Psoas muscle (tissue), 8 donors: ENCODE measurements at places on chromosomes 7 and 10.

- no peak for DNase-seq
These were observed 53.7 kb upstream of the CD36 start for GRCh38 chr7:80584778-80585177.

GRCh38 chr7:136133551-136133950 lies 156.4 kb upstream of the MTPN start:
- no peak for DNase-seq

DNA sequence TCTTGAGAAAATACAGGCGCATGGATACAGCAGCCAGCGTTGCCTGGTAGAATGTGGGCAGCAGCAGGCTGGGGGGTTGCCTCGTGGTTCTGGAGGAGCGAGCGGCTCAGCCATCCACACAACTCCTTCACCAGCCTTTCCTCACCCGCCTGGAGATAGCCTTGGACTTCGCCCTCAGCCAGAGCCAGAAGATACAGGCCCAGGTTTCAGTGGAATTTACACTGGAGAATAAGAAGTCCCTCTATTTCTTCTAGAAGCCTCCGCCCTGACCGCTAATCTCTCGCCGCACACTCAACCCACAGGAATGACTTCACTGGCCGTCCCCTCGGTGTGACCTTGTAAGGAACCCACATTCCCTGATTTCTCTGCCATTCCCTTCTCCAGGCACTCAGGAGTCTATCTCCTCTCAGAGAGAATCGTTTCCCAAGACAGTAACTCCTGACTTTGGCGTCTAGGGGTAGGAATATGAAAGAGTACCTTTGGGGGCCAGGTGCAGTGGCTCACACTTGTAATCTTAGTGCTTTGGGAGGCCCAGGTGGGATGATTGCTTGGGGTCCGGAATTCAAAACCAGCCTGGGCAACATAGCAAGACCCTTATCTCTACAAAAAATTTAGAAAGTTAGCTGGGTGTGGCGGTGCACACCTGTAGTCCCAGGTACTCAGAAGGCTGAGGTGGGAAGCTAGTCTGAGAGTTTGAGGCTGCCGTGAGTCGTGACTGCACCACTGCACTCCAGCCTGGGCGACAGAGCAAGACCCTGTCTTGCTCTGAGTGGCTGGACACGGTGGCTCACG lies 52.0 kb upstream of the ECHDC3 start:
- DNase-seq, result no peak

DNA sequence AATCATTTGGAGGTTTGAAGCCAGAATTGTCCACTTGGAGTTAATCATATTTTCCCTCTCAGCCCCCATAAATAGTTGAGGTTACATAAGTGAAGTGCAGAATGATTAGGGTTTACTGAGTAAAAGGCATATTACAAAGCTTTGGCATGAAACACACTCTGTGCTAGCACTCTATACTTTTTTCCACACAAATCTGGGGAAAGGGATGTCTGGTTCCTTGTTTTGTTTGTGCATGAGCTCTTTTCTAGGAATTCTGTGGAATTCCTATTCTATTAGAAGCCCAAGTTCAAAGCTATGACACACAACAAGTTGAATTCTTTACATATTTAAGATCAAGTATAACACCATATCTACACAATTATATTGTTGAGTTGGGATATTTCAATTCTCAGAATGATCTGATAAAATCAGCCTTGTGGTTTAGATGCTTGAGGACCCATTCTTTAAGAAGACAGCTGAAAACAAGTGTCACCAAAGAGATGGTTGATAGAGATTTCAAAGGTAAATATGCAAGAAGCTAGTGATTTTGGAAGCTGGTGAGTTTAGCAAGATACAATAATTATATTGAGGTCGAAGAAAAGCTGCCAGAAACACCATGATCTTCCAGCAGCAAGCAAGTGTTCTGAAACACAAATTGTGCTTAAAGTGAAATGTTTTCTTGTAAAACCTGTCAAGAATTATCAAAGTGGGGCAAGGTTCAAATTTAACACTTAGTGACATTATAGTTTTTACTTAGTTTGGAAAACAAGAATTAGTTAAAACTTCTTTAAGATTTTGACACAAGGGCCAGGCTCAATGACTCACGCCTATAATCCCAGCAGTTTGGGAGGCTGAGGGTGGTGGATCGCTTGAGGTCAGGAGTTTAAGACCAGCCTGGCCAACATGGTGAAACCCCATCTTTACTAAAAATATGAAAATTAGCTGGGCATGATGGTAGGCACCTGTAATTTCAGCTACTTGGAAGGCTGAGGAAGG lies 122.6 kb downstream of the INHBA start:
- DNase-seq, result no peak

DNA sequence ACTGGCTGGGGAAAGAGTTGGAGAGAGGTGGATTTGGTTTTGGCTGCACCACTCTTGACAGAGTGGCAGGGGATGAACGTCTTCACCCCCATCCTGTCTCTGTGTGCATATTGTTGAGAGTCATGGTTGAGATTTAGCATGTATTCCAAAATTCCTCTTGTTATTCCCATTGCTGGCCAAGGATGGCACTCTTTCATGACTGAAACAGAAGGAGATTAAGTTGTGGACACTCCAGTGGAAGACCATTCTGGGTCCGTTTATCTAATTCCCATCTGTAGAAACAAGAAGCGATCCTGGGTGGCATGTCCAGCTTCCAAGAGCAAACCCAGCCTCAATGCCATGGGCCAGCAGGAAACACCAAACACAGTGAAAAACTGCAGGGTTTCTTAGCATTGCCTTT lies 469.0 kb upstream of the IGFBP3 start:
- DNase-seq, result no peak

DNA sequence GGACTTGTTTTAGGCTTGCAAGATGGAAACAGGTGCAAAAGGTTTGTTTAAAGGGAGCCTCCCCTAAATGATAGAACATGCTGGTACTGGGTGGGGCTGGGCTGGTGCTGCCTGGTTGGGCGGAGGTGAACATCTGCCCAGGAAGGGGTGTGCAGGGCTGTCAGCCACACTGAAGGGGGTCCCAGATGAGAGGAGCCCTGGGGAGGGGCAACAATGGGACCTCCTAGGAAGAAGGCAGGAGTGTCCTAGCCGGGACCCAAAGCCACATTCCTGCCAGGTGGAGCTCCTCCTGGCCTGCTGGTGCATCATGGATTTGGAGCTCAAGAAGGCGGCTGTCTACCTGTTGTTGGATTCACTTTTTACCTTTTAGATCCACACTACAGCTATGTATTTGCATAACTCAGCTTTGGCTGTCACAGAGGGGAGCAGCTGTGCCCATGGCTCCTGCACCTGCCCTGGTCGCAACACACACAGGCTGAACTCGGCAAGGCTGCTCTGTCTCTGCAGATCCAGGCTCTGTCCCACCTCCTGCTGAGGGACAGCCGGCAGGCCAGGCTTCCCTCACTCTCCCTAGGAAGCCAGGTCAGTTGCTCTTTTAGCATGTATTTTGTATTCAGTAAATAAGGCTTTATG lies 59.9 kb downstream of the ADARB2 start:
- DNase-seq, result no peak

- DNase-seq, result peak; percentile 70
These were observed 676 bp downstream of the TCAF1 start for GRCh38 chr7:143901332-143901667.

- no peak for DNase-seq
These were observed 136.2 kb downstream of the SORCS3 start for GRCh38 chr10:104777086-104777799.

- DNase-seq, result no peak
These were observed 194.9 kb downstream of the ETV1 start for GRCh38 chr7:13794581-13794980.
